Peyer's patch (tissue), 4 donors: ENCODE measurements at places on chromosomes 12 and 14.

DNA sequence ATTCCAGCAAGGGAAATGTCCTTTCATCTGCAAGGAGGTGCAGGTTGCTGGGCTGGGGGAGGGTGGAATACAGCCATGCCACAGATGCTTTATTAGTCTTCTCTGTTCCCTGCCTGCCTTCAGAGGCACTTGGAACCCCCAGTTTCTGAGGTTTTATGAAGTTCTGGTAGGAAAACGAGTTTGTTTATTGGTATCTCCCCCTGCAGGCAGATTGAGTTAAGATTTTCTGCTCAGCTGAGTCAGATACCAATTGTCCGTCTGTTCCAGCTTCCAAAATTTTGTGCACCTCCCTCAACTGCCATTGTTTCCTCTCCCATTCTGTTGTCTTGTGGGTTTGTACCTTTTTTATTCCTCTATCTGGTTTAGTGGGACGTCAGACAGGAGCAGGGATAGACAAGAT lies 155.6 kb downstream of the ETV6 start:
- no peak for DNase-seq

DNA sequence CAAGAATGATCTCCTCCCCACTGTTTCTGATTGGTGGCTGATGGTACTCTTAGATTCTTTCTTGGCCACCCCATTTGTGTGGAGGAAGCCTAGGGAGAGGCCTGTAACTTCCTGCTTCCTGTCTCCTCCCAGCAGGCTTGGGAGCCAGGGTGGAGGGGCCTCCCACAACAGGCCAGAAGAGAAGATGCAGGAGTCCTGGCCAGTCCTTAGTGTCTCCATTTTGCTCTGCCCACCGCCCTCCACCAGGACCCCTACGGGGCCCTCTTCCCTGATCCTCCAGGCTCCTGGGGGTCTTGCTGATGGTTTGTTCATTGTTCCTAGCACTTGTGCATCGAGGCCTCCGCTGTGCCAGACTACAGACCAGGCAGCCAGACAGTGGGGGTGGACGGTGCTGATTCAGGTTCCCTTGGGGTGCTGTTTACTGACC lies 6.8 kb downstream of the TSPAN9 start:
- no peak for DNase-seq

- no peak for DNase-seq
Measured at GRCh38 chr12:28855761-28856310, 293.2 kb upstream of the FAR2 start.

- DNase-seq = no peak
Measured at GRCh38 chr12:95102916-95103671, 29.7 kb upstream of the NR2C1 start.

GRCh38 chr14:61780125-61780524 lies 17.9 kb downstream of the SNAPC1 start:
- DNase-seq = no peak
